ENCODE measurements at places on chromosomes 5 and 9.

DNA sequence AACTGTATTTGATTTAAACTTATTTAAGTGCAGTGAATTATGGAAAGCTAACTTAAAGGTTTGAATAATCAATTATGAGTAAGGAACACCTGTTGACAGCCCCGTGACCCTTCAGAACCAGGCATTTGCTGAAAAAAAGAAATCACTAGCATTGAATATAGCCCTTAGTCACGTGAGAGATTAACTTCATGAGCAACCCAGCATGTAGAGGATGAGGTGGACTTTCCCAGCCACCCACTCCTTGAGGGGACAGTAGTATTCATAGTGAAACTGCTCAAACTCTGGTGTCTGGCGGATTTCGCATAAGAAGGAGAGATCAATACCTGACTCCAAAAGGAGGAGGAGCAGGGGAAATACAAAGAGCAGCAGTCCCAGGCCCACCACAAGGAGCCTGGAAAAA is 184.8 kb upstream of the RASEF start:
- DNase-seq = no peak

- DNase-seq = no peak
These were observed 2366.3 kb upstream of the C9orf72 start for GRCh38 chr9:29939559-29939958.

- DNase-seq = no peak
These were observed 45.2 kb upstream of the IL6ST start for GRCh38 chr5:56039985-56040384.

- DNase-seq = no peak
These were observed 44.1 kb upstream of the CEMIP2 start for GRCh38 chr9:71812385-71812784.

DNA sequence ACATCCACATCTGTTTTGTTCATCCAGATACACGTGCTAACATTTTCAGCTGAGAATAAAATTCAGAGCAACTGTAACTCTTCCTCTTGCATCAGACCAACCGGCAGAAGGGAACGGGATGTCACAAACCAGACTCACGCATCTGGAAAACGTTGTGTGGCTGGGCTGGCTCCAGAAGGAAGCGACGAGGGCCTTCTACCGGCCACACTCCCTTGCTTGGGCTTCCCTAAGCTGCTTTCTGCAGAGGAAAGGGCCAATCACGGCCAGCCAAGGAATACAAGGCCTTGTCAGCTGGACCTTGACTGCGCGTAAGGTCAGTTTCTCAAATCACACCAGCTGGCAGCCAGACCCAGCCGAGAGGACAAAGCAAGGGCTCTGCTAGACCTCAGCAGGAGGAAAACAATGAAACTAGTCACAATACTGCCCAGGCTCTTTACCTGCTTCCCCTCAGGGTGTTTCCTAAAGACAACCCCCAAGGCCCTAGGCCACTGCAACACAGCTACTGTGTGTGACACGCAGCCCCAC is 106.1 kb downstream of the THBS4 start:
- DNase-seq = no peak

DNA sequence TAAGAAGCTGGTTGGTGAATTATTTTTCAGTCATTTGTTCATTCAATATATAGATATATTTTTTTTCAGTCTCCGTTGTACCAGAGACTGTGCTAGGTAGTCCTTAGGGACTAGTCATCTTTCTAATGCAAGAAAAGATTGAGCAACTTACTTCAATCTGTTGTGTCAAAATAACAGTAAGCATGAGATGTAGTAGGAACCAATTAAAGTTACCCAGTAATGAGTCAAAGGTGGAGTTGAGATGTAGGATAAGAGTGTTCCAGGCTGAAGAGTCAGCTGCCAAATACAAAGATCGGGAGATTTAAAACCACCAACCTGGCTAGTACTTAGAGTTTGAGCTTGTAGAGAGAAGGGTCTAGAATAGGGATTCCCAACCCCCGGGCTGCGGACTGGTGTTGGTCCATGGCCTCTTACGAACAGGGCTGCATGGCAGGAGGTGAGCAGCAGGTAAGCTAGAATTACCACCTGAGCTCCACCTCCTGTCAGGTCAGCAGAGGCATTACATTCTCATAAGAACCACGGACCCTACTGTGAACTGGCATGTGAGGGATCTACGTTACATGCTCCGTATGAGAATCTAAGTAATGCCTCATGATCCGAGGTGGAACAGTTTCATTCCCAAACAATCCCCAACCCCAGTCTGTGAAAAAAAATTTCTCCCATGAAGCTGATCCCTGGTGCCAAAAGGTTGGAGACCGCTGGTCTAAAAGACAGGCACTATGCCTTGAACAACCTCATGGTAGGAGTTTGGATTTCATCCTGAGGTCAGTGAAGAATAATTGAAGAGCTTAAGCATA is 1241.5 kb upstream of the WWC1 start:
- DNase-seq = no peak

DNA sequence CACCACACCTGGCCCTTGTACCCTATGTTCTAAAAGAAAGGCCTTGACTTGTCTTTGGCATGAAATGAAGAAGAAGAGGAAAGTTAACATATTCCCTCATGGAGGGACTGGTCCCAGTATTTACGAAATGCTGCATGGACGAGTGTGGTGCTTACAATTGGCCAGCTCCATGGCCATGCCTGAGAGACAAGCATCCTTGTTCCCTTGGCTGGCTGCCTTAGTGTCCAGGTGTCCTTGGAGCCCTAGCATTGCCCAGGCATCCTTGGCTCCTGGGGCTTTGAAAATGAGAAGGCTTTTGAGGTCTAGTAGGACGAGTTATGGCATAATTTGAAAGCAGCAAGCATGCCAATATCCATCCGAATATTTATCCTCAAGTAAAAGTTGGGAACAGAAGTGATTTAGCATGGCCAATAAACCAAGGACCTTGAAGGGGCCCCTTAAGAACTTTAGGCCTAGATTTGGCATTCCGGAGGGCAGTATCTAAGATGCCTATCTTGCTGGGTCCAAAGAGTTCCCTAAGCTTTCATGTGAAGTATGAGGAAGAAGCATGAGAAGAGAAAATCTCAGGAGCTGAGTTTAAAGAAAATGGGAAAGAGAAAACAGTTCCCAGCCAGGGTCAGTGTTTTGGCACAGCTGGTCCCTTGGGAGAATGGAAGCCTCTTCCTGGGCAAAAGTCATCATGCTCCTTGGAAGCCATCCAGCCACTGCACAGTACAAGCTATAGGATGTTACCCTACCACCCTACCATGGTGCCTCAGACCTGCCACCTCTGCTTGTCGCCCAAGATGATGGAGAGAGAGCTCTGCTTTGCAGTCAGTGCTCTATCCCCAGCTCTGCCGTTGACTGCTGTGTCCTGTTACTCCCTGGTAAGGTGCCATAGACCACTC is 91.0 kb downstream of the AOPEP start:
- DNase-seq = no peak

- DNase-seq = no peak
These were observed 51.3 kb upstream of the PRLR start for GRCh38 chr5:35281613-35282012.

- DNase-seq = no peak
These were observed 94.1 kb upstream of the LIFR start for GRCh38 chr5:38650540-38650939.

- DNase-seq = no peak
These were observed 6.3 kb downstream of the BHMT2 start for GRCh38 chr5:79075646-79076426.

DNA sequence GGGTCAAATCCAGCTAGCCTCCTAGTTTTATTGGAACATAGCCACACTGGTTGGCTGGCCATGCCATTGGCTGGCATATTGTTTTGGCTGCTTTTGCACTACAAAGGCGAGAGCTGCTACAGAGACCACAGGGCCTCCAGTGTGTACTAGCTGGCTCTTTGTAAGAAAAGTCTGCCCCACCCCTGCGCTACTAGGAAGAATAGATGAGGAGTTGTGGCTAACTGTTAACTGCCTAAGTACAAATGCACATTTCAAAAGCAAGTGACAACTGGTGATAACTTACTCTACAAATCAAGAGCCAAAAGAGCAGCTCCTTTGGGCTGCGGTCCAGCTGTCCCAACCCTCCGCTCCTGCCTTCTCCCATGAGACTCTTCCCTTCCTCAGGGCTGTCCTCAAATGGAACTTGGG is 63.9 kb downstream of the SERINC5 start:
- no peak for DNase-seq

GRCh38 chr5:32522429-32523143 is 62.8 kb upstream of the SUB1 start:
- no peak for DNase-seq

DNA sequence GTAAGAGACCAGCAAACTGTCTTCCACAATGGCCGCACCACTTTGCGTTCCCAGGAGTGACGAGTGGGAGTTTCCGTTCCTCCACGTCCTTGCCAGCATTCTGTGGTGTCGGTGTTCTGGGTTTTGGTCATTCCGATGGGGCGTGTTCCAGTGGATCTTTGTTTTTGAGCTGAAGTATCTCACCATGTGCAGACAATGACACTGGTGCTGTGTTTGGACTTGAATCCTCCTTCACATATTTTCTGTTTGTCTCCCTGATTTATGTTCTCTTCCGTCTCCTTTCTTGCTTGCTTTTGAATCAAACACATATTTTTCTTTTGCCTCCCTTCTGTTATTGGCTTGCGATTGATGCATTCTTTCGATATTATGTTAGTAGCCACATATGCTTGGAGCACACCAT is 60.8 kb upstream of the IRX4 start:
- no peak for DNase-seq

Data from NCI-H2227 treated with DMSO at 0.1 percent for 48 hours (cell line).